ENCODE measurements at places on chromosomes 13 and 19.

- no peak for DNase-seq
These were observed 14.1 kb downstream of the ZNF429 start for GRCh38 chr19:21519488-21519887.

DNA sequence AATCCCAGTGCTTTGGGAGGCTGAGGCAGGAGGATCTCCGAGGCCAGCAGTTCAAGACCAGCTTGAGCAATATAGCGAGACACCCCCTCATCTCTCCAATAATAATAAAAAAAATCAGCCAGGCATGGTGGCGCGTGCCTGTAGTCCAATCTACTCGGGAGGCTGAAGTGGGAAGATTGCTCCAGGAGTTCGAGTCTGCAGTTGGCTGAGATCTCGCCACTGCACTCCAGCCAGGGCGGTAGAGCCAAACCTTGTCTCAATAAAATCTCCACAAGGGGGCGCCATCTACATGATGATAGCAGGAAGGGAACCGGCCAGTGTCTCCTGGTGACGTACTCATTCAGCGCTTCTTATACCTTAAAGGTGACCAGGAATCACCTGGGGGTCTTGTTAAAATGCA is 13.6 kb upstream of the C5AR1 start:
- peak; percentile 58 for DNase-seq

DNA sequence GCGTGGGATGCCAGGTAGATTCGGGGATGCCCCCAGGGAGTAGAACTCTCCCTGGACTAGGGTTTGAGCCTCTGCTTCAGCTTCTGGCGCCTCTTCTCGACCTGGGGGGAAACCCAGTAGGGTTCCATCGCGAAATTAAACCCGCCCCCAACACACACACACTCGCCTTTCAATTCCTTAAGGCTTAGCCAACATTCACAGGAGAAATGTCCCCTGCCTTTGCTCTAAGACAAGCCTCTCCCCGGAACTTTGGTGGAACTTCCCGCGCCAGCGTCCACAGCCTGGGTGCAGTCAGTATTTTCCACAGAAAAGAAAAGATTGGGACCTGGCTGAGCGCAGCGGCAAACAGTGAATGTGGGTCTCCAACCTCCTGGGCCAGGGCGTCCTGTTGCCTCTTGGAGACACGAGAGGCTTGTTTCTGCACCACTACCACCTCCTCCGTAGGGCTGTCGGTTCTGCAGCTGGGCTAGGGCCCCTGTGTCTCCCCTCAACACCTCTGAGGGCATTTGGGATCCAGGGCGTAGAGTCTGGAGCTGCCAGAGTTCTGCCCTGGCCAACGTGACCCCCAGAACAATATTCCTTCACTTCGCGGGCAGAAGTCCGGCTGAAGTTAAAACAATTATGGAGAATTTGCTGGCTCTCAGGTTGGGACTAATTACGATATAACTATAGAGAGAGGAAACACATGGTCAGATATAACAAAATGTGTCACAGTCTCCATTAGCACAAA is 3.2 kb downstream of the PDX1 start:
- DNase-seq, result no peak

DNA sequence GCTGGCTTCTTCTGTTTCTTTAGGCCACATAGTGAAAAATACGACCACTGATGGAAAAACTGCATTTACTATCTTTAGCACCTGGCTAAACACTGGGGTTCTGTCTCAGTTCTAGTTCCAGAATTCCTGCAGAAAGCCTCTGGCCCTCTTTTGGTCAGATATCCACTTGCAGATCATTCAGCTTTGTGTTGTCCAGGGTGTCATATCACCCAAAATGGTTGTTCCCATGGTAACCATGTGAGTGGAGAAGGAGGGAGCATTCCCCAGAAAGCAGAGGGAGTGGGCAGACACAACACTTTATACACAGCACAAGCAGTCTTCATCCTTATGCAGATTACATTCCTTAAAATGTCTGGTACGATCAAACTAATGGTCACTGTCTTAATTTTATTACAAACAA is 73.5 kb downstream of the CAB39L start:
- no peak for DNase-seq

DNA sequence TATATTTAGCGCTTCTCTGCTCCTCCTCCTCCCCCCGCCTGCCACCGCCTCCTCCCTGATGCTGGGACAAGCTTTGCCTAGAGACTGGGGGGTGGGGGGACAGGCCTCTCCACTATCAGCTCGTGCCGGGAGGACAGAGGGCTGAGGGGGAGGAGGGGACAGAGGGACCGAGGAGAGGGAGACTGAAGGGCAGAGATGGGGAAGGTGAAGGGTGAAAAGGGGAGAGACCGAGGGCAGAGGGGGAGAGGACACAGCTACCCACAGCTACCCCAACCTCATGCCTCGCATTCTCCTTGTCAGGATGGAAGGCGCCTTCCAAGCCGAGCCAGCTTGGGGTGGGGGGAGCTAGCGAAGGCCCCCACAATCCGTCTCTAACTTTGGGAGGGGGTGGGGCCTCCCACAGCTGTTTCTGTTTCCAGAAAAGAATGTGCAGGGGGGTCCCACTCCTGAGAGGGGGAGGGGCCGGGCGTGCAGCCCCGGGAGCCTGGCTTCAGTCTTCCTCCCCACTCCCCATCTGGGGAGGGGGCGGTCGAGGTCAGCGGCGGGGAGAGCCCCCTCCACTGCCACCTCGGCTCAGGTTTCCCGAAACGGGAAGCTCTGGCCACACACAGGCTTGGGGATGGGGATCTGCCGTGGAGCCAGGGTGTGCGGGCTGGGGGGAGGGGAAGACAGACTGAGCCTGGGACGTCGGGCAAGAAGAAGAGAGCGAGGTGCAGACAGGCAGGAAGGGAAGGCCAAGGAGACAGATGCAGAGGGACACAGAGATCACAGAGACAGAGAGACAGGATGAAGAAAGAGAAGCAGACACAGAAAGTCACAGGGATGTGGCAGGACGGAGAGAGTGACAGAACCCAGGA is 1.6 kb downstream of the DACT3 start:
- no peak for DNase-seq
